Right renal cortex interstitium (tissue), 3 donors: ENCODE measurements at places on chromosomes 5 and 9.

GRCh38 chr5:146710348-146710747 lies 168.2 kb downstream of the PPP2R2B start:
- DNase-seq: no peak

DNA sequence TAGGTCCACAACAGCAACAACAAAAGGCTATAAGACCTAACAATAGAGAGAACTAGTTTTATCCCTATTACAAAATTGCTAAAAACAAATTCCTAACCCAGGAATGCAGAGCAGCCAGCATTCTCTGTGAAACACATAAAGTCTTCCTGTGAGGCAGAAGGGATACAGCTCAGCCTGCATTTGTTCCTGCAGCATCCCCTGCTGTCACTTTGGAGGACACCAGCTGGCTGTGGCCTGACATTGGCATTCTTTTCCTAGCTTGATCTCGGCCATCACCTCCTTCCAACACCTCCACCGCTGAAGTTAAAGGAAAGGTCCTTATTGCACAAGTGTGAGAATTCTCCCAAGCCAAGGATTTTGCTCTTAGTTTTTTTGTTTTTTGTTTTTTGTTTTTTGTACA lies 186.1 kb downstream of the SNCAIP start:
- no peak for DNase-seq

DNA sequence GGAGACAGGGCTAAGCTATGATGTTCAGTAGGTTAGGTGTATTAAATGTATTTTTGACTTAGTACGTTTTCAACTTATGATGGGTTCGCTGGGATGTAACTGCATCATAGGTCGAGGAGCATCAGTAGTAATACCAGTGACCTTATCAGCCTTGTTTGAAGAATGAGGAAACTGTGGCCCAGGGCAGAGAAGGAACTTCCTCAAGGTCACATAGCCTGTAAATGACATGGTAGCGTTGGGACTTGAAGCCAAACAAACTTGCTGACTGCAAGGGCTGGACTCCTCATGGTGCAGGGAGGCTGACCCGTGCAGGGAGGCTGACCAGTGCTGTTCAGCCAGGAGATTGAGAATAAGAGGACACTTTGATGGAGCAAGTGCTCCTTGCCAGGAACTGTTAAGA lies 21.3 kb upstream of the PTPN3 start:
- DNase-seq: no peak

GRCh38 chr9:20898885-20899554 lies 132.4 kb downstream of the HACD4 start:
- DNase-seq: no peak

DNA sequence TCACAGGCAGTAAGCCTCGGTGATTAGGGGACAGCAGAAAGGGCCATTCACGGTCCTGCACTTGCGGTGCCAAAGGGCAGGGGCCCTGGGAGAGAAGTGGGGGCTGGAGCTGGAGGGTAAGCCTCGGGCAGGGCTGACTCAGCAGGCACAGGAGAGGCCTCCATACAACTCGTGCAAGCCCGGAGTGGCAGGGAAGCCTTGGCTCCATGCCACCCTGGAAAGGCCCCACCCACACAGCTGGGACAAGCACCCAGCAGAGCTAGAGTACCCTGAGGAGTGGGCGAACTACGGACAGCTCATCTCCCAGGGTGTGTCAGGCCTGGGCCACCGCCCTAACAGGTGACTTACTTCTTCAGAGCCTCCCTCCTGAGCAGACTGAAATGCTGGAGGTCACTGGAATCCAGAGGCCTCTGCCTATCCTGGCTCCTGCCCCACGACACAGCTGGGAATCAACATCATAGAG lies 5.6 kb upstream of the CAMK2A start:
- DNase-seq: no peak

DNA sequence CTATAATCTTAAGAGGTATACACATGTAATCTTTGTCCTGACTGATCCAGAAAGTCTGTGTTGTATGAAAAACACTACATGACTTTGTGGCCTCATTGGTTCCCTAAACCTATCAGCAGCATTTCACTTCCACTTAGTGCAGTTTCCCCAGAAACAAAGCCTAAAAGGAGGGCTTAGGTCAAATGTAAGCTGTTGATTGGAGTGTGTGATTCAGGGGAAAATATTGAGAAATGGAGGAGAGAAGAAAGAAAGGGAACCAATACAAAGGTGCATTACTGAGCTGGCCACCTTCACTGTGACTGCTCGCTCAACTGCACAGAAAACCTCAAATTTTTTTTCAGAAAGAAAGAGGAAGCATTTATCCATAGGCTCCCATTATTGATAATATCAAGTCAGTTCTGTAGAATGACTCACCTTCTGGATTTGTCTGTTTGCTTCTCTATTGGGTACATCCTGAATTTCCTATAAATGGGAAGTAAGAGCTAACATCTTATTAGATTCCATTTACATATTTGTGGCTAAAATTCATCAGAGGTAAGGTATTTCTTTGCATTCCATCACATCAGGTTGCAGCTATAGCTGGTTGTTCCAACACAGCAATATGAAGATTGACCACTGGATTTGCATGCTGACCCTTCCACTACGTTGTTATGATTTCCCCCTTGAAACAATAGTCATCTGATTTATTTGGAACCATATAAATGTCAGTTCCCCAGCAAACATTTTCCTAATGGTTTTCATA lies 10.3 kb upstream of the FST start:
- DNase-seq: no peak

- DNase-seq: no peak
Measured at GRCh38 chr5:151740336-151740942, 18.0 kb downstream of the ATOX1 start.

DNA sequence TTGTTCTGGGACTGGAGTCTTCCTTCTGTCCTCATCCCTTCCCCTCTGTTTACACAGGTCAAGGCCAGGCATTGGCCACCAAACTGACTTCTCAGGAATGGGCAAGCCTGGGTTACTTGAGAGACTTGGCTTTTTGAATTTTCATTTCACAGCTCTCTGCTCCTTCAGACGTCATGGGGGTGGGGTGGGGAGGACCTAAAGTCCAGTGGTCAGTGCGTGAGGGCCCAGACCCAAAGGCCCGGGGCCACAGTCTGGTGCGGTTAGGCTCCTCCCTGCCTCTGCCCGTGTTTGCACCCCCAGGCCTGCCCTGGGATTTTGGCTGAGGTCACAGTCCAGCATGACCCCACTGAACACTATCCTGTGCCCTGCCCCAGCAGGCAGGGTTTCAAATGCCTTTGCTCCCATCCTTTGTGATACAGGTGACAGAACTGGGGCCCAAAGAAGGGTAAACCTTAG lies 4.1 kb upstream of the CXXC5 start:
- no peak for DNase-seq

DNA sequence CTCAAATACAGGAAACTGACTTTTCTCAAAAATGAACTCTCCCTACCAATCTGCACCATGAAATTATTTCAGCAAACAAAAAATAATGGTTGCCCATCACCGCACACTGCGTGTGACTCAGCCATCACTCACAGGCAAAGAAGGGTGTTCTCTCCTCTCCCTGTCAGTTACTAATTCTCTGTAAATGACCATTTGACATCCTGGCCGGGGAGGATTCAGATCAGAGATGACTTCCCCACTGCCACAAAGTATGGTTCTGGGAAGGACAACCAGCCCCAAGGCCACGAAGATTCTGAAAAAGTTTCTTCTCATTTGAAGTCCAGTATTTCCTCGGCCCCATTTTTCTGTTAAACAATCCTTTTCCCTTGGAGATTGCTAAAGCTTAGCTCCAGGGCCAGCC lies 199.4 kb downstream of the AUH start:
- no peak for DNase-seq

DNA sequence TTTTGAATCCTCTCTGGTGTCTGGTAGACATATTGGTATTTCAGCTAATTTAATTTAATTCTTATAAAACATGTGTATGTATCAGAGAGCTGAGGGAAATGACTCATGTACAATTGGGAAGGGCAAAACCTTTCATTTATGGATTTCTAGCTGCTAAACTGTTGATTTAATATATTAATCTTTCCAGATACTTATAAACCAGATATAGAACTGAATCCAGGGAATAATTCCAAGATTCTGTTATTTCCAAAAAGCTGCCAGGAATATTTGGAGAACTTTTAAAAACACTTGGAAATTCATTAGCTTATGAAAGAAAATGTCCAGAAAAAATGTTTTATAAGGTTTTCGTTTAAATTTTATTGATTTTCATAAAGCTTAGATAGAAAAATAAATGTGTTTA lies 295.5 kb downstream of the YTHDC2 start:
- DNase-seq: no peak

- DNase-seq: no peak
Measured at GRCh38 chr5:105807290-105807689, 1863.4 kb downstream of the EFNA5 start.
